Stimulated activated CD8-positive, alpha-beta memory T cell treated with anti-CD3 and anti-CD28 coated beads, Interleukin-4, amount 100 ng/mL, for 1 hour (primary cell): ENCODE measurements at places on chromosomes 1 and 21.

DNA sequence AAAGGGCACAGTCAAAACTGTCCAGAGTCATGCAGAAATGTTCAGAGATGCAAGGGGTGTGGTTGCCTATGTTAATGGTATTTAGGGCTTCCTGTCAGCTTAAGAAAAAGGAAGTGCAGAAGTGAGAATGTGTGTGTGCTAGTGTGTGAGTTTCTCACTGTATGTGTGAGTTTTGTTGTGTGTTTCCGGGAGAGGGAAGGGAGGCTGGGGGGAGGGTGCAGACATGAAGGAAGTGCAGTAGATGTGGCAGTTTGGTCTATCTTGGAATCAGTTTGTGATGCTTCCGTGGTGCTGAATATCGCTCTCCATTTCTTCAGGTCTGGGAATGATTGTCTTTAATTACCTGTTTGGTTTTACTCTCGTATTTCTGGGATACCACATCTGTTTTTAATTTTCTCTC is 16.5 kb upstream of the ATP6V1G3 start:
- peak; percentile 18 for DNase-seq

GRCh38 chr21:39263372-39263771 is 50.1 kb downstream of the BRWD1 start:
- no peak for DNase-seq

DNA sequence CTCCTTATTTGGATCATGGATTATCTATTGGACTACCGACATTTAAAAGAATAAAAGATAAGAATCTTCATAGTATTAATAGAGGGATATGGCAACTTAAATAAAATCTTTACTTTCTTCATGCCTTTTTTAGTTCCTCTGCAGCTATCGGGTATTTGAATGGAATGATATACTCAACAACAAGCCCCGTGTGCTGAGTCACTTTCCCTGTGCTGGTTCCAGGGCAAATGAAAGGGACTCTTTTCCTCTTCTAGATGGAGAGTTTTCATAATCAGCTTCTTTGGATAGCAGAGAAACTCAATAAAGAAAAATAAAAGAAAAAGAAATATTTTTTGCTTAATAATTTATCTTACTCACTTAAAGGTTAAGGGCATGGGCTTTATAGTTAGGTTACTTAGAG is 213.7 kb downstream of the LRRC40 start:
- DNase-seq, result no peak

GRCh38 chr1:212665241-212666115 is 34.2 kb downstream of the BATF3 start:
- DNase-seq, result peak; percentile 58

DNA sequence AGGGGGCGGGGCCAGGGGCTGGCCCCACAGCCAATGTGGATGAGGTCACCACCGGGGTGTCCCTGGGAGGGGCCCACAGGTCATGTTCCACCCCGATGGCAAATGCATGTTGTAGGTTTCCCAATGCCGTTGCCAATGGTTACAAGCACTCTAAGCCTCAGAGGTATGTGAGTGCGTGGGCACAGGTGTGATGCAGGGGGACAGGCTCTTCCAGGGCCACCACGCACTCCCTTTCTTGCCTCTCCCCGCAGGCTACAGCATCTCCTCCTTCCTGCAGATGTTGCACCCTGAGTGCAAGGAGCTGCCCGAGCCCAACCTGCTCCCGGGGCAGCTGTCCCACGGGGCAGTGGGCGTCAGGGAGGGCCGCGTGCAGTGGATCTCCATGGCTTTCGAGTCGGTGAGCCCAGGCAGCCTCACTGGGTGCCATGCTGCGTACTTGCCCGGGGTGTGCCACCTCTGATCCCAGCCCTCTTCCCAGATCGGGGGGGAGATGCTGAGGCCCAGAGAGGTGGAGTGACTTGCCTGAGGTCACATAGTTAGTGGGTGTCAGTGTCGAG is 52.4 kb downstream of the DISP3 start:
- DNase-seq, result no peak

GRCh38 chr21:26637201-26637745 is 64.2 kb upstream of the CYYR1 start:
- DNase-seq, result no peak

GRCh38 chr1:228194436-228194835 is 13.4 kb upstream of the OBSCN start:
- no peak for DNase-seq

GRCh38 chr1:93324486-93325464 is 20.9 kb upstream of the DR1 start:
- DNase-seq, result no peak

- DNase-seq, result no peak
Observed at GRCh38 chr21:44965251-44966022, 25.6 kb downstream of the SLX9 start.

DNA sequence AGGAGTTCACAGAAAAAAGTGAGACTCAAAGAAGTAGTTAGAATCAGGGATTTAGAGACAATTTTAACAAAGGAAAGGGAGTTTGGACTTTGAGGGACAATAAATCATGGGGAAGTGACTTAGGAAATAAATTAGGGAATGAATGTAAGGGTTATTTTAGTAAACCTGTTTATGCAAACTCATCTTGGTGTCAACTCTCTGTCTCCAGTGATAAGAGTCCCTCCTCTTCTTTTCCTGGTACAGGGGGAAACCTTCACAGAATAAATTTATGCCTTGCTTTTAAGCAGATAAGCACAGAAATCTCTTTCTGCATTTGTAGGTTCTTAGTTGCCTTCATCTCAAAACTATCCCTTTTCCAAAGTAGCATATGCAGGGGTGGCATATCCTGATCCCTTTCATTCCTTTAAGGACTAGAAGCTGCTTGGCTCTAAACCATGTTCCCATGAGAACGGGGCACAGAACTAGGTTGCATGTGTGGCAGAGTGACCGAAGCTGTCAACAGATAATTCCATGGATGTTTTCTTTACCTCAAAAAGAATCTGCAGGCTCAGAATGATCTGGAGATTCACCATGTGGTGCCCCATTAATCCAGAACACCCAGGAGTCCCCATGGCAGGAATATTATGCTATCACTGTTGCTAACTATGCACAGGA is 155.4 kb downstream of the ZNF648 start:
- no peak for DNase-seq

- DNase-seq, result no peak
Observed at GRCh38 chr1:83978056-83978455, 20.9 kb downstream of the TTLL7 start.

- no peak for DNase-seq
Observed at GRCh38 chr1:181204530-181204929, 116.0 kb downstream of the IER5 start.

DNA sequence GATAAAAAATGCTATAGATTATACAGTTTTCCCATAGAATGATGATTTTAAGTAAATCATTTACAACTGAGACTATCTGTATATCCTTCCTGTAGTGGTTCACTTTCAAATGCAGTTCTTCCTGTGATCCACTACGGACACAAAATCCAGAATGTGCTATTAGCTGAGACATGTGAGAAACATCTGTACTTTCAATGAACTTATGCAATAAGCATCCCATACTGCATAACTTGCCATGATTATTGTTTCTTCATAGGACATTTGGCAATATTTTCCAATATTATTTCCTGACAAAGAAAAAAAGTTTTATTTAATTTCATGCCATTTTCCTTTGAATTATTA is 83.5 kb upstream of the PRDX6 start:
- no peak for DNase-seq

DNA sequence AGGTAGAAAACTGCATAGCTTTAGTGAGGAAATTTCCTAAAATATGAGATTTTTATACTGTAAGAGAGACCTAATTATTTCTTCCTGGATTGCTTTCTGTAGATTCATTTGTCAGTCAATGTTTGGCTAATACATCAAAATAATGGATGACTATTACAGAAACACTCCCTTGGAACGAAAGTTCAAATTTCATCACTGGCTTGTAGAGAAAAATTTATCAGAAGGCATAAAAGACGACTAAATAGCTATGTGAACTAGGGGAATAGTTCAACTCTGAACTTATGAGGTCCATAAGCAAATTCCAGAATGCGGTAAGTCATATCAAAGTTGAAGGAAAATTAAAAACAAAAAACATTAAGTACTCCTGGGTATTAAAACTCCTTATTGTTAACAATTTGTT is 36.0 kb downstream of the WNT2B start:
- DNase-seq, result no peak

GRCh38 chr1:206803221-206803730 is 31.0 kb upstream of the IL10 start:
- DNase-seq, result peak; percentile 25
